CD4-positive, alpha-beta T cell treated with Interleukin-1 beta for 1 hour (primary cell): ENCODE measurements at places on chromosomes 3 and 15.
A peak's percentile ranks its signal among the peaks of the same experiment; 100 is the strongest.

DNA sequence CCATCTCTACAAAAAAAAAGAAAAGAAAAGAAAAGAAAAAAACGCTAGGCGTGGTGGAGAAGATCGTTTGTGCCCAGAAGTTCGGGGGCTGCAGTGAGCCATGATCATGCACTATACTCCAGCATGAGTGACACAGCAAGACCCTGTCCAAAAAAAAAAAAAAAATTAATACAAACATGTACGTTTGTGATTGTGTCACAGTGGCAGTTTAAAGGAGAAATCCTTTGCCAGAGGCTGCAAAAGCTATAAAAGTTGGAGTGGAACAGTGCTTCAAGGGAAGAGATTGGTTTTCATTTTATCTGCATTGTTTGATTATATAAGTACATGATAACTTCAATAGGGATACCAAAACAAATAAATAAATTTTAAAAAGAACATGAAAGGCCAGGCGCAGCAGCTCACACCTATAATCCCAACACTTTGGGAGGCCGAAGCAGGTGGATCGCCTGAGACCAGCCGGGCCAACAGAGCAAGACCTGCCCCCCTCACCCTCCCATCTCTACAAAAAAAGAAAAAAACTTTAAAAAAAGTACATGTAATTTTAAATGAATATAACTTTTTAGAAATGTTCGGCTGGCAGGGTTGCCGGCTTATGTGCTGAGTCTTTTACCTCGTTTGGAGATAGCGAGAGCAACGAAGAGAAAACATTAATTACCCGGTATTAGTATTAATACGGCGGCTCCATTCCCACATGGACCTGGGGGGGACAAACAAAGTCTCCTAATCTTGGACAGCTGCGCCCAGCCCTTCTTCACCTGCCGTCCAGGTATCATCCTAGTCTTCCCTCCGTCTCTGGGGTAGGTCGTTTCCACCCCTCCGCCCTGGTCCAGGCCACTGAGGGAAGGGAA is 573 bp upstream of the DIS3L start:
- no peak for DNase-seq

GRCh38 chr15:56261854-56262509 is 18.3 kb upstream of the RFX7 start:
- DNase-seq: no peak

DNA sequence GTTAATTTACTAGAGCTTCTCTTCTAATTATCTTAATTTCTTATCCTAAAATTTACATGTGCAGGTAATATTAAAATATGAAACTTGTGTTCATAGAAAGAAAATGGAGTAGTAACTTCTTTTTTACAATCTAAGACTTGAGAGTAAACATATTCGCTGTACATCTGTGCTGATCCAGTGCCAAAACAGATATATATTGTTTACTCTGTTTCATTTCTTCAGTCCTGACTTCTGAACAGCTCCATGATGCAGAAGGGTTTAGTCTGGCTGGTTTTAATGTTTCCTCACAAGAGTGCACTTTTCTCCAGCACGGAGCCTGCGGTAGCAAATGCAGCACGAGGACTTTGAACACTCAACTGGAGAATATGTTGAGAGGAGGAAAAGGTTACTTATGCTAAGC is 306.8 kb downstream of the EPHA3 start:
- no peak for DNase-seq

GRCh38 chr15:89780601-89781000 is 4.5 kb downstream of the MESP2 start:
- no peak for DNase-seq

GRCh38 chr3:67083277-67083676 is 85.2 kb downstream of the KBTBD8 start:
- peak; percentile 55 for DNase-seq

GRCh38 chr3:145079436-145079835 is 1081.5 kb downstream of the PLOD2 start:
- no peak for DNase-seq

DNA sequence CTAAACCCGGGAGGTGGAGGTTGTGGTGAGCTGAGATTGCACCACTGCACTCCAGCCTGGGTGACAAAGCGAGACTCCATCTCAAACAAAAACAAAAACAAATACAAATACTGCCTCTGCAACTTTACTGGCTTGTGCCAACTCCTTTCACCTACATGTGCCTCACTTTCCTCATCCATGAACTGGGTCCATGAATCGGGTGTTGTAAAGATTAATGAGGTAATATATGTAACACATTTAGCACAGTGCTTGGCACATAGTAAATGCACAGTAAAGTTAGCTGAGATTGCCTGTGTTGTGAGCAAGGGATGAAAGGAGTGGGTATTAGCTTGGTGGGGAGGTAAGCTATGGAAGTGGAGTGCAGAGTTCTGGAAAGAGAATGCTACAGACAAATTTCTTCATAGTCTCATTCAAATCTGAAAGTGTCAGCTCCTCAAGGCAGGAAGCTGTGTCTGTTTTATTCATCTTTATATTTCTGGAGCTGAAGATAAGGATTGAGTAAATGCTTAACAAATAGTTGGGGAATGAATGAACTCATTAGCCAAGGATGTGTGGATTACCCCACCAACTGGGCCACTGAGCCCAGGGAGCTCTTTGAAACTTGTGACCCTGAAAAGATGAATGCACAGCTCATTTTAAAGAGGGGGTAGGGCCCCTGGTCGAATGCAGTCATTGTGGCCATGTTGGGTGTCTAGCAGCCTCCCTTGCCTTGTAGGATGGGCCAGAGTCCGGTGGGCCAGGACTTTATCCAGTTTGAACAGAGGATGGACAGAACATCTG is 7.7 kb upstream of the CDCP1 start:
- no peak for DNase-seq
